NCI-H187 treated with DMSO at 0.1 percent for 48 hours (cell line): ENCODE measurements at places on chromosomes 12 and 14.
A peak's percentile ranks its signal among the peaks of the same experiment; 100 is the strongest.

DNA sequence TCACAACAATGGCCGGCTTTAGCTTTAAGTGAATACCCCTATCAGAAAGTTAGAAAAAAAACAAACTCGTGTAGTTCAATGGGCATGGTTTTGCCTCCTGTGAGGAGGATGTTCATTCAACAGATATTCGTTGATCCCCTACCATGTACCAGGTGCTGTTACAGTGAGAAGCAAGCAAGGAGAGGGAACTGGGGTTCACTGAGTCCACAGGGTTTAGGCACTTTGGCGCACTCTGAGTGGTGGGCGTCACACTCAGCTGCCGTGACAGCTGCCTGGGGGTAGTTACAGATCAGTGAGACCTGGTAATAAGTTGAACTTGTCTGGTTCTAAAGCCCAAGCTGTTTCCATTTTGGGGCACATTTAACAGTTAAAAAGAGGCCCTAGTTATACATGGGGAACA lies 74.2 kb downstream of the PAPOLA start:
- no peak for DNase-seq

DNA sequence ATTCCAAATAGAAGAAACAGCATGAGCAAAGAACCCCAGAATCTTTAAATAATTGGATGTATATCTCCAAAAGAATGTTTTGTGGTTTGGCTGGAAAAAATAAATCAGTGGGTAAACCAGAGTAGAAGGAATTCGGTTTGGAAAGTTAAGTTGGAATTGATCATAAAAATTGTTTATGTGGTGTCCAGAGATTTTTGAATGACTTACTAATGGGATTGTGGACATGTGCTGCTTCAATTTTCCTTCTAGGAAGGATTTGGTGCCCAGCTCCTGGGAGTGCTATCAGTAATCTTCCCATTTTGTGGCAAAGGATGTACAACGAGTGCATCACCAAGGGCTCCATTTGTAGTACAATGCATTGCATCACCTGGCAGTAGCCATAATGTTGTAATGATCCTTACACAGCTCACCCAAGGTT lies 224.8 kb downstream of the SLC16A7 start:
- no peak for DNase-seq

DNA sequence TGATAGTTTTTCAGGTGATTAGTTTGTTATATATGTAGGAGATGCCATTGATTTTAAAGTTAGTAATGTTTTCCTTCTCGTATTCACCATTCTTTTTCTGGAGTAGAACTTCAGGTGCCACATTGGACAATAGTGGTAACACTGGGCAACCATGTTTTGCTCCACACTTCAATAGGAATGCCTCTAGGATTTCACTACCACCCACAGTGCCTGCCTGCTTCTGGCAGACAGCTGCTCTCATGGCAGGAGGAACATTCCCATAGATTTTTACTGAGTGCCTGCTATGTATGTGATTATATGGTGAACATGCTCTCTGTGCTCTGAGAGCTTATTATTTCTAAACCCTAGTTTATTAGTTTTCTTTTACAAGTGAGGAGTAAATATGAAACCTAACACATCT lies 53.7 kb downstream of the GCH1 start:
- DNase-seq: no peak

DNA sequence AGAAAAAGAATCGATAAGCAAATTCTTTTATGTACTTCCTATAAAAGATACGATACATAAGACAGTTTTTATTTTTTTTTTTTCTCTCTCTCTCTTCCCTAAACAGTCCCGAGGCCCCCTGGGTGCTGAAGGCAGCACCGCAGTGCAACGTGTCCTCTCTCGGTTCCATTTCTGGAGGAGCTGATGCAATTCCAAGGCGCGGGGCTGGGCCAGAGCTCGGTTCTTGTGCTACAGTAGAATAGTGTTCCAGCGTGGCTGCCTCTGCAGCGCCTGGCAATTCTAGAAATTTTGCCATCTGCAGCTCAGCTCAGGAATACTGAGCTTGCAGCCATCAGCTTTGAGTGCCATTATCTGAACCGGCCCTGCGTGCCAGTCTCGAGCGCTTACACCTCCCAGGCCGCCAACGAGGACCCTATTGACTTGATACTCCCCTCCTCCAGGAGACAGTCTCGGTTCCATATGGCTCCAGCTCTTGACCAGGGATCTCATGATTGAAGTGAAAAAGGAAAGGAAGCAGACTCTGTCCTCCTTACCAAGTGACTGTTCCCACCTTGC lies 630 bp downstream of the ALDH1L2 start:
- DNase-seq: no peak

- no peak for DNase-seq
Observed at GRCh38 chr12:3269594-3269993, 192.4 kb downstream of the TSPAN9 start.

- DNase-seq: no peak
Observed at GRCh38 chr12:106220536-106220935, 27.3 kb downstream of the CKAP4 start.

- DNase-seq: no peak
Observed at GRCh38 chr14:55950135-55950534, 168.1 kb upstream of the PELI2 start.

- no peak for DNase-seq
Observed at GRCh38 chr12:124497658-124498057, 69.8 kb downstream of the NCOR2 start.

- DNase-seq: peak; percentile 99
Observed at GRCh38 chr14:56057071-56057741, 61.0 kb upstream of the PELI2 start.

DNA sequence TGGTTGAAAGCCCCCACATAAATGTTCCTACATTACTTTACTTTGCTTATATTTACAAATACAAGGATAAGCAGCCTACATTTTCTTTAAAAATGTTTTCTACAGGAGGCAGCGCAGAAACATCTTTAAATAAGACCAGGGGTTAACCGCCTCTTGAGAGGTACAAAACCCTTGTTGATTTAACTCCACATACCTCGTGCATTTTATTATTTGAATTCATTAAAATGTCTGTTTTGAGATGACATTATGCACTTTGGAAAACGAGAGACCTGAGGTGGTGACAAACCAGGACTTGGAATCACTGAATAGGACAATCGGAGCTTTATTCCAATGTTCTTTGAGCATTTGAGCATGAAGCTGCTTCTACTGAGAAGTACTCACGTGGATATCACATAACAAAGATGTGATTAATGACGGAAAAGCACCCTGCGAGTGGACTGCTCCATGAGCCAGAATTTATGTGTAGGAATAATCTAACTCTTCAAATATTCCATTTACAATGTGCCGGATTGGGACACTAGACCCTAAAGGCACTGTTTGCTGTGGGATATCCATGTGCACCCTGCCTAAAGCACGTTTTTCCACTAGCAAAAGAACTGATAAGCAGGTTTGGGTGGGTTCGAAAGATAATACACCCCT lies 746 bp upstream of the DUSP16 start:
- DNase-seq: no peak

- no peak for DNase-seq
Observed at GRCh38 chr14:23110579-23111365, 6.0 kb upstream of the CIROP start.

GRCh38 chr12:76704693-76705092 lies 59.2 kb upstream of the ZDHHC17 start:
- DNase-seq: no peak

DNA sequence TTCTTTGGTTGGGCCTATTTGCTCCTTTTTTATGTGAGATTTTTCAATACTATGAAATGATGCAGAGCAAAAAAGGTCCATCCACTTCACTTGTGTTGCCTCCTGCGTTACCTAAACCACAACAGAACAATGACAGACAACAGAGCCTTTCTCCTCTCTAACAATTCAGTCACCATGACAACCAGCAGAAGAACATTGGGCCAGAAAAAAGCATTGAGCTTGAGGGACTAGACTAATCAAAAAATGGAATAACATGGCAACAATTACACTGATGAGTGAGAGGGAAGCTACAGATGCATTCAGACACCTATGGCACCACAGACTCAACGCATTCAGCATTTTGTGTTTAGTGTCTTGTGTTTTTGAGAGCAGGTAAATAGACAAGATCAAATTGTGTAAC lies 44.6 kb upstream of the PTCSC3 start:
- DNase-seq: peak; percentile 77

DNA sequence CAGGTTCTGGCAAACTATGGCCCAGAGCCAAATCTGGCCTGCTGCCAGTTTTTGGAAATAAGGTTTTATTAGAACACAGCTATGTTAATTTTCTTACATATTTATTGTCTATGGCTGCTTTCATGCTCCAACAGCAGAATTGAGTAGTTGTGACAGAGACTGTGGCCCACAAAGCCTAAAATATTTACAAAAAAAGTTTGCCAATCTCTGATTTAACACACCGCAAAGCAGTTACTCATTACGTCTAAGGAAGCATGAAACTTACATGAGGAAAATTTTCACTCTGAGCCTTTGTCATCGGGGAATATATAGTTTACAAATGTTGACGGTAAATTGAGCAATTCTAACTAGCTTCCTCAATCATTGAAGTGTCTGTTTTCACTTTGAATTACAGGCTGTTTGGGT lies 96.5 kb downstream of the UNC79 start:
- DNase-seq: no peak

- DNase-seq: no peak
Observed at GRCh38 chr14:68682166-68683103, 110.4 kb downstream of the ZFP36L1 start.

GRCh38 chr12:104454997-104455396 lies 1.8 kb upstream of the CHST11 start:
- no peak for DNase-seq

DNA sequence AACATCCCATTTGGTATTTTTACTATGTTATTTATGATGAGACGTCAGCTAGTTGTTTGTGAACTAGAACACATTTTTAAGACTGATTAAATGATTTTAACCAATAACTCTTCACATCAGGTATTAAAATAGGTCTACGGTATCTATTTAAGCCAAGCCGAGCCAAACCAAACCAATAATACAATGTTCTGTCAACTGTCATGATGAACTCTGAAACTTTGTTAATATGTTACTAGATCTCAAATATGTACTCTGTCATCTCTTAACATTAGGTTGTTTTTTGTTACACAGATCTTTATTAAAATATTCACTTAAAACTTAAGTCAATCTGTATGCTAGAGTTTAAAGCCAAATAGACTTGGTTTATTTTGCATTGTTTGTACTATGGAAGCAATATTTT lies 1.0 kb downstream of the ART4 start:
- DNase-seq: no peak

DNA sequence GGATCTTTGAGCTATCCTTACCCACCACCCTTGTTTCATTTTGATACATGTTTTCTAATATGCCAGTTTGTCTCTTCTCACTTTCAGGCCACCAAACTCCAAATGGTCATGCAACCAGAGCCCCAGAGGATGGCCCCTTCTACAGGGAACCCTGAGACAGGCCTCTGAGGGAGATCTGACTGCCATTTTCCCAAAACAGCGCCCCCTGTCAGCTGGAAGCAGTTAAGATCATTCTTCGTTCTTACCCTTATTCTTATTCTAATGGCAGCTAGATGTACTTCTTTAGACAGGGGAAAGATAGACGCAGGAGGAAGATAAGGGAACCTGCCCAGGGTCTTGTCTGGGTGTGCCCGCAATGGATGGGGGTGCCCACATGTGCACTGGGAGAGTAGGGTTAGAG lies 38.4 kb downstream of the C12orf56 start:
- DNase-seq: no peak

DNA sequence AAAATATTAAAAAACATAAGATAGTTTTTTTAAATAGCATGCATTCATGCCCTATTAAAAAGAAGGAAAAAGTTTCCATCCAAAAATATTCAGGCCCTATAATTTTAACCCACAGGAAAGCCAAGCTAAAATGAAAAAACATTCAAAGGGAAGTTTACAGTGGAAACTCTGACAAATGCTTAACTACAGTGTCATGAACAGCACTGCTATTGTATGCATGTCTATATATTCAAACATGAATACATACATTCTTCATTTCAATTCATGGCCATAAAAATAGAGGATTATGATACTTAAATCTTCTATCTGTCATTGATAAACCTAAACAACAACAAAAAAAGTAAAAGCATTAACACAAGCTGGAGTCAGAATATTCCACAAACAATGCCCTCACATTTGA lies 67.4 kb downstream of the PPP2R5E start:
- DNase-seq: no peak

DNA sequence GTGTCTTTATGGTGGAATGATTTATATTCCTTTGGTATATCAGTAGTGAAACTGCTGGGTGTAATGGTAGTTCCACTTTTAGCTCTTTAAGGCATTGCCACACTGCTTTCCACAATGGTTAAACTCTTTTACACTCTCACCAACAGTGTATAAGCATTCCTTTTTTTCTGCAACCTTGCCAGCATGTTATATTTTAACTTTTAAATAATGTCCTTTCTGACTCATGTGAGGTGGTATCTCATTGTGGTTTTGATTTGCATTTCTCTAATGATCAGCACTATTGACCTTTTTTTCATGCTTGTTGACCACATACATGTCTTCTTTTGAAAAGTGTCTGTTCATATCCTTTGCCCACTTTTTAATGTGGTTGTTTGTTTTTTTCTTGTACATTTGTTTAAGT lies 142.5 kb downstream of the MSRB3 start:
- no peak for DNase-seq

GRCh38 chr12:132222096-132222807 lies 78.0 kb downstream of the NOC4L start:
- peak; percentile 5 for DNase-seq

- no peak for DNase-seq
Observed at GRCh38 chr12:81222846-81223592, 145.1 kb downstream of the ACSS3 start.

GRCh38 chr12:68034567-68034966 lies 45.3 kb downstream of the IFNG-AS1 start:
- no peak for DNase-seq

DNA sequence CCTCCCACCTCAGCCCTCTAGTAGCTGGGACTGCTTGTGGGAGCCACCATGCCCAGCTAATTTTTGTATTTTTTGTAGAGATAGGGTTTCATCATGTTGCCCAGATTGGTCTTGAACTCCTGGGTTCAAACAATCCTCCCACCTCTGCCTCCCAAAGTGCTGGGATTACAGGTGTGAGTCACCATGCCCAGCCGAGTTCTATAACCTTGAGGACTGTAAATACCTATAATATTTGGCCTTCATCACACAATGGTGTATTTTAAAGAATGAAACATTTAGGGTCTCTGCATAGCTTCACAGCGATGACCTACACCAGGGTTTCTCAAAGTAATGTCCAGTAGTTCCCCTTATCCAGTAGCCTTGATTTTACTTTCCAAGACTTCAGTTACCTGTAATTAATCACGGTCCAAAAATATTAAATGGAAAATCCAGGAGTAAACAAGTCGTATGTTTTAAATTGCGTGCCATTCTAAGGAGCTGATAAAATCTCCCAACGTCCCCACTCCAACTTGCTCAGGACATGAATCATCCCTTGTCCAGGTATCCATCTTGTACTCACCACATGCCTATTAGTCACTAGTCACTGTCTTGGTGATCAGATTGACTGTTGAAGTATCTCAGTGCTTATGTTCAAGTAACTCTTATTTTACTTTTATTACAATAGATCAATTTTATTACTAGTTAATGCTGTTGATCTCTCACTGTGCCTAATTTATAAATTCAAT lies 368.2 kb downstream of the BTG1 start:
- no peak for DNase-seq
